ENCODE measurements at places on chromosomes 12 and 14.

- no peak for DNase-seq
These were observed 60.0 kb upstream of the FBXO33 start for GRCh38 chr14:39492267-39492666.

- DNase-seq, result no peak
These were observed 43.8 kb upstream of the BMP4 start for GRCh38 chr14:54000341-54000811.

DNA sequence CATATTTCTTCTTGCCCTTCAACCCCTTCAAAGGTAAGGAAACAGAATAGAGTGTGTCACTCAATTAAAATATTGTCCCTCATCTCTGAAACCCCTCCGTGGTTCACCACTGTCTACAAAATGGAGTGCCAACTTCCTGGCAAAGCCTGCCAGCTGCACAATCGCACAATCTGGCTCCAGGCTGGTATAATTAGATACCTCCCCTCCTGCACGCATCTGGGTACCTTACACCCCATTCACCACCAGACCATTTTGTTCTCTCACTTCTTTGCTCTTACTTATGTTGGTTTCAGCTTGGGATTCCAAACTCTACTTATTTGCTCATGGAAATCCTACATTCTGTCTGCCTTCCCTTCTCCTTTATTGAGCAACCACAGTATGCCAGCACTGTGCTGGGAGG, 314.9 kb downstream of the NUAK1 start:
- DNase-seq, result no peak

GRCh38 chr12:59843260-59843843, 247.5 kb downstream of the SLC16A7 start:
- DNase-seq, result no peak

GRCh38 chr12:52835271-52836041, 1.3 kb upstream of the KRT79 start:
- no peak for DNase-seq

GRCh38 chr14:79275292-79275655, 936.0 kb downstream of the DIO2 start:
- DNase-seq, result no peak

DNA sequence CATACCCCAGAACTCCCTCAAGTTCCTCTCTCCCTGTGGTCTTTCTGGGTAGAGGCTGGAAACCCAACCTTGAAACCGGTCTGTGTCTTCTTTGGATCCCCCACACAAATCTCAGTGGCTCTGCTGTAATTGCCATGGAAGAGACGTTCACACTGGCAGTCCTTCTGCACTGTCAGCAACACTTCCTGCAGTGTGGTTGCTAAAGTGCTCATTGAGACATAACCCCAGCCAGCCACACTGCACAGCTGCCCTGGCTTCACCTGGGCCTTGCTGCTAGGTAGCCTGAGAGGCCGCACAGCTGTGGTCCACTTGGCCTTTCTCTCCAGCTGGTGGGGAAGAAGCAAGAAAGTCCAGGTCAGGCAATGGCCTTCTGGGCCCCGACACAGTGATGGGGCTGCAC, 2.4 kb downstream of the GZMH start:
- DNase-seq, result no peak

DNA sequence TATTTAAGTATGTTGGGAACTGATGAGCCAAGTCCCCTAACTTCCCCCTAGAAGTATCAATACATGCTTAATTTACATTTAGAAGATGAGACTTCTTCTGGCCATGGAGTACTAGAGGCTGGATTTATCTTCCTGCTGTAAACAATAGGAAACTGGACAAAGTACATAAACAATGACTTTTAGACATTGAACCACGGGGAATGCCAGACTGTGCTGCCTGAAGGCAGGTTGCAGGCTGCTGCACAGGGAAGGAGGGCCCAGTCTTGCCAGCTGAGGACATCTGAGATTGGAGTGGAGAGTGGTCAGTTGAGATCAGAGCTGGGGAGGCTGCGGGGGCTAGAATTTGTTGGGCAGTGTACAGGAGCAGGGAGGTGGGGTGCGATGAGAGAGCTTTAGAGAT, 24.5 kb upstream of the ISM2 start:
- DNase-seq, result no peak

DNA sequence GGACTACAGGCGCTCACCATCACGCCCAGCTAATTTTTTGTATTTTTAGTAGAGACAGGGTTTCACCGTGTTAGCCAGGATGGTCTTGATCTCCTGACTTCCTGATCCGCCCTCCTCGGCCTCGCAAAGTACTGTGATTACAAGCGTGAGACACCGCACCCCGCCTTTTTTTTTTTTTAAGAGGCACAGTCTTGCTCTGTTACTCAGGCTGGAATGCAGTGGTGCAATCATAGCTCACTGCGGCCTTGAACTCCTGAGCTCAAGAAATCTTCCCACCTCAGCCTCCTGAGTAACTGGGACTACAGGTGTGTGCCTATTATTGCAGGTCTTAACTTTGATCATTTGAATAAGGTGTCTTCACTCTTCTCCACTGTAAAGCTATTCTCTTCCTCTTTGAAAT, 5.3 kb upstream of the GLTP start:
- DNase-seq, result no peak

DNA sequence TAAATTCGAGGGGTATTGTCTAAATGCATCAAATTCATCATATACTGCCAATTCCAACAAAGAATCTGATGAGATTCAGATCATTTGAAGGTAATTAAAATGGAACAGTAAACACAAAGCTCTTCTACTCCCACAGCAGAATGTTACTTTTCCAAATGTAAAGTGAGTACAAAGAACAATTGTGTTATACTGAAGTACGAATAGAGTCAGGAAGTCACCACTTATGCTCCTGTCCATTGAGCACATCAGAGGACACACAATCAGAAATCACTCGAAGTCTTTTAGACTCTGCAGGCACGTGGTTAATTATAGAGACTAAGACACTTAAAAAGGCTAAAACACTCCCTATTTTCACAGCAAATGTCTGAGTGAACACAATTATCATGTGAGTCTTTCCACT, 388.5 kb upstream of the MIS18BP1 start:
- DNase-seq, result no peak

DNA sequence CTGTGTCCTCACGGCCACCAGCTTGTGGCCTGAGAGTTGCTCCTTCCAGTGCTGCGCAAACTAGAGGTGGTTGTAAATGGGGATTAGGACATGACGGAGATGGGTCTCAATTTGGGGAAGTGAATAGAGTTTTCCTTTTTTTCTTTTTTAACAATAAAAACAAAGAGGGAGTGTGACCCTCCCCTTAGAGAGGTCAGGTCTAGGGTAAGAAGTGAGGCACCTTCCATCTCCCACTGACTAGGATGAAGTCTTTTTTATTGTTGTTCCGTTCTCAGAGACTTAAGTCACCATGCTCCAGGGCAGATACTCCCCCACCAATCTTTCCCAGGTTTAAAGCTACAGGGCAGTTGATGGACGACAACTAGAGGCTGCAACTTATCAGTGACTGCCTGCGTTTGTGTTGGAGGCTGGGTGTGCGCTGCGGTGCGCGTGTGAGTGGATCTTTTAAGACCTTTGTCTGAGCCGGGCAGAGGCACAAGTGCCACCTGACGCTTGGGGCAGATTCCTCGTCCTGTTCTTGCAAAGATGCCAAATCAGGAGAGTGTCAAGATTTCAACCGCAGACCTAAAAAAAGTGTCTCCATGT, 2.1 kb upstream of the GSC start:
- no peak for DNase-seq

GRCh38 chr12:47551426-47551851, 154.4 kb downstream of the RPAP3 start:
- DNase-seq, result no peak

- no peak for DNase-seq
These were observed 91.1 kb downstream of the IRF2BPL start for GRCh38 chr14:76937181-76938091.

DNA sequence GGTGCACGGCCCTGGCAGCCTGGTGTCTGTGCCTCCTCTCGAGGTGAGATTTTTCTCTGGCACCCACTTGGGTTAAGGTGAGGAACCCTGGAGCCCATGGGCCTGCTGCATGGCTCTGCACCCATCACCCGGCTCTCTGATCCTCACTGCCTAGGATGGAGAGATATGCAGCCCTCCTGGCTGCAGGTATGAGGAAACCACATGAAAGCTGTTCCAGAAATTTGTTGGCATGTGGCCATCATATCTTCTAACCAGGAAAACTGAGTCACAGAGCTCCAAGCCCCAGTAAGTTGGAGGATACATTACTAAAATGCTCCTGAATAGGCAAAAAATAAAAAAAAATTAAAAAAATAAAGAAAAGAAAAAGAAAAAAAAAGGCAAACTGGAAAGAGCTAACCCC, 39.3 kb upstream of the DDX11 start:
- no peak for DNase-seq

DNA sequence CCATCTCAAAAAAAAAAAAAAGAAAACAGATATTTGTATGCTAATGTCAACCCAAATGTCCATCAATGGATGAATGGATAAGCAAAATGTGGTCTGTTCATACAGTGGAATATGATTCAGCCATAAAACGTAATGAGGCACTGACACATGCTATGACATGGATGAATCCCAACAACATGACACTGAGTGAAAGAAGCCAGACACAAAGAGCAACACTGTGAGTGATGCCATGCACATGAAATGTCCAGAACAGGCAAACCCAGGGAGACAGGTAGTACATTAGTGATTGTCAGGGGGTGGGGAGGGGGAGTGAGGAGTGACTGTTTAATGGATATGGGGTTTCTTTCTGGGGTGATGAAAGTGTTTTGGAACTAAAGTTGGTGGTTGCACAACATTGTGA, 50.2 kb downstream of the ARL6IP4 start:
- no peak for DNase-seq

GRCh38 chr14:81402123-81402495, 2.0 kb upstream of the STON2 start:
- DNase-seq, result no peak

DNA sequence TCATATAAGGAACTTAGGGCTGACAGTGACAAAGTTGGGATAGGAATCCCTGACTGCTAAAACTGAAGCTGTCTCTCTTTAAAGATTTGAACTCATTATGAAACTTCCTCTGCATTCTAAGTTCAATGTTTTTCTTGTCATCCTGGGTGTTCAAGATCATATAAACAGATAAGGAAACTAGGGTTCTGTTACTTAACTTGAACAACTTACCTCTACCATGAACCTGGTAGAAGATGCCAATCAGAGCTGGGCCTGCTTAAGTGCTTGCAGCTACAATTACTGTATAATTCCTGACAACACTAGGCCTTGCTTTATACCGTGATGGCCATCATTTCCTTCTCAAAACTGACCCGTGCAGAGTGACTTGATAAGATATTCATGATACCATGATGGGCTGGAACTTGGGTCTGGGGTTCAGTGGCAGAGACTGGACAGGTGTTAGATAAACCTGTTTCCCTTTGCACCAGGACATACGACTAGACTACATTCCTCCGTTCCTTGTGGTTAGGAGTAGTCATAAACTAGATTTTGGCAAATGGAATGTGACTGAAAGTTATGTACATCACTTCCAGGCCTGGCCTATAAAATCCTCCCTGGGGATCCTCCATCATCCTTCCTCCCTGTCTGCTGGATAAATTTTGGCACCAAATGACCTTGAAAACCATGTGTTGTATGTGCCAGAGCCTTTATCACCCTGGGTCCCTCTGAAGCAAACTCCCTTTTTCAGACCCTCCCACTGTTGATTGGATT, 172.2 kb upstream of the PRICKLE1 start:
- DNase-seq, result no peak

DNA sequence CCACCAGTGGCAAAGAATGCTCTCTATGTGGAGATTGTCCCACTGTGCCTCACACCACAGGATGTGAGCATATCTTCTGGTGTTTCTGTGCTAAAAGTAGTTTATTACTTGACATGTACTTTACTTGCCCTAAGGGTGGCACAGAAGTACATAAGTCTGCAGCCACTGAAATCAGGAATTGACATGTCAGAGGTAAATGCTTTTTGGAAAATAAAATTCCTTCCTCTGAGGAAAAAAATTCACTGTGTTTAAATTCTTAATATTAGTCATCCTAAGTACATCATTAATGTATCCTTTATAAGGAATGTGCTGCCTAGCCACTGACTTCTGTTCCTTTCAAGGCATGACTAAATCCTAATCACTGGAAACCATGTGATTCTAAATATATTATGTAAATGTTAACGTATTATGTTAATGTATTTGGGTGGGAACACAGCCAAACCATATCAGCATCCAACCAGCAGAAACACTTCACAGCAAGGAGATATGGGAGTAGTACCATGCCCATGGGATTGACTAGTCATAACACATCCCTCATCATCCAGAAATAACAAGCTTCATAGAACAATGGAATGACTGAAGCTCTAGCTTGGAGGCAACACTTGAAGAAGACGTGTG, 239.7 kb upstream of the PPFIA2 start:
- no peak for DNase-seq
